ENCODE measurements at places on chromosomes 1 and 21.
A peak's percentile ranks its signal among the peaks of the same experiment; 100 is the strongest.

DNA sequence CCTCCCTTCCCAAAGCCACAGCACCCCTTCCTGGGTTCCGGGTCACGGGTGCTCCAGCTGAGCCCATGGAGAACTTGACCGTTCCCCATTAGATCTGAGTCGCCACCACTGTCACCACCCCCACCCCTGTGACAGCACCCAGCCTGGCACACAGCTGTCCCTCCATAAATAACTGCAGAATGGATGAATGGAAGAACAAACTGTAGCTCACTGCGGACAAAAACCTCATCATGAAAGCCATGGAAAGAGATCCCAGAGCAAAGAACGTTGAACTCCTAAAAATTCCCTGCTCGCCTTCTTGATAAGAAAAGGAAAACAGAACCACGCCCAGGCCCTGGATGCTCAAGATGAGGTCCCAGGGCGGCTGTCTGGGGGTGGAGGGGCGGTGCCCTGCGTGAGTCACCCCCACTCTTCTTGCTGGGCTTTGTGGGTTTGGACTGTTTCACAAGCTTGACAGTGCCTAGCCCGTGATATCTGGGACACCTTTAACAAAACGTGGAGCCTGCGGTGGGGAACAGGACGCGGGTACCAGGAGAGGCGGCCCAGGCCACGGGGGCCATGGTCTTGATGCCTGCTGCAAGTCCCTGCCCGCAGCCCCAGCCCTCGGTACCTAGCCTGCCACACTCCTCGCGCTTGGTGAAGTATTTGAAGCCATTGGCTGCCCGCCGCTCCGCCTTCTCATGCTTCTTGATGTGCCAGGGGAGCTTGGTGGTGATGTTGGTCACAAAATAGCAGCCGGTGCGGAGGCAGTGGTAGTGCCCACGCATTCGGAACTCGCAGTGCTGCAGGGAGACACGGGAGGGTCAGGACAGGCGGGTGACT, 151.9 kb downstream of the CASZ1 start:
- DNase-seq = no peak

- no peak for DNase-seq
Observed at GRCh38 chr1:186681121-186681520, 898 bp upstream of the PTGS2 start.

DNA sequence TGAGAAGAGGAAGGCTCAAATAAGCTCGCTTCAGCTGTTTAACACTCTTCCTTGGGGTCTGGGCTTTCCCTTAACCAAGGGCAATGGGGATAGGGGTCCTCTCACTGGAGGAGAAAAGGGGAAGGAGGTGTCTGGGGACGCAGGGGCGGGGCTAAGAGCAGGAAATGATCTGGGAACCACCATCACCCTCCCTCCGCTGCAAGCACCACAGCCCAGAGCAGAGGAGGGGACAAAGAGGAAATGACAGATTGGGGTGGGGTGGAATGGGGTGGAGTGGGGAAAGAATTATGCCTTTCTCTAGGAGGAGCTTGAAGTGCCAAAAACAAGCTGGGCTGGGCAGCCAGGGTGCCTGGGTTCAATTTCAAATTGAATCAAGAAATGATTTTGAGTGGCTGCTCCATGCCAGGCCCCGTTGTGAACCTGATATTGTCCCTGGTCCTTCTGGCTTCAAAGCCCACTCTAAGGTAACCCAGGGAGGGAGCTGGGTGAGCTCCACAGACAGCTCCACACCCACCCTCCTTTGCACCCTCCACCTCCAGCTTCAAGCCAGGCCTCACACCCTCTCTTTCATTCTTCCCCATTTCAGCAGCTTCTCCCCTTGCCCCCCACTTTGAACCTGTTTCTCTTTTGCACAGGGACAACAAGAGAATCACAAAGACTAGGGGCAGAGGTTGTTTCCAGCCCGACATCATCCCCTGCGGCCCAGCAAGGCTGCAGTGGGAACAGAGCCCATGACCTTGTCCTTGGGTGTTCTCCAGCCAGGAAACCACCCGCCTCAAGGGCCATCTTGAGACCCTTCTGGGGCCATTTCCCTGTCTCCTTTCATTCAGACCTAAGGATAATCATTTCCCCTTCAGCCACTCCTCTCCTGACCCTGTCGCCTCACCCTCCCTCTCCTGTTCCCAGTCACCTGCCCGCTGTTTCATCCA, 1.1 kb downstream of the ARHGAP30 start:
- no peak for DNase-seq

- DNase-seq = peak; percentile 70
Observed at GRCh38 chr1:226609836-226610455, 61.4 kb downstream of the STUM start.

- DNase-seq = no peak
Observed at GRCh38 chr1:151157067-151157531, 650 bp downstream of the TNFAIP8L2 start.

- DNase-seq = no peak
Observed at GRCh38 chr1:193538003-193538354, 351.6 kb upstream of the B3GALT2 start.

GRCh38 chr1:166119471-166119965, 47.3 kb downstream of the FAM78B start:
- DNase-seq = no peak

- no peak for DNase-seq
Observed at GRCh38 chr1:57839067-57839466, 415.2 kb upstream of the DAB1 start.

DNA sequence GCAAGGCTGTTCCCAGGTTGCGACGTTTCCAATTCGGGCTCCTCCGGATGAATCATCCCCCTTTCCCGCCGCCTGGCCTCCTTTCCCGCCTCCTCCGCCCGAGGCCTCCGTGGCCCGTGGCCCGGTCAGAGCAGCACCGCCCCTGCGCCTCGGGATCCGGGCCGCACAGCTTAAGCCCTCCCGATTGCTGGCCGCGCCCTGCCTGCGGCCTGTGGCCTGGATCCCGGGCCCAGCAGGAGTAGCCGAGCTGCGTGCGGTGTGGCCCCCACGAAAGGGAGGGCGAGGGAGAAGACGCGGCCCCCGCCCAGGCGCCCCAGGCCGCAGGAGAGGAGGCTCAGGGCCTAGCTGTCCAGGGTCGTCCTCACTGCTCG, 1.0 kb downstream of the TMEM200B start:
- DNase-seq = no peak

- no peak for DNase-seq
Observed at GRCh38 chr1:15755646-15756040, 3.0 kb upstream of the FBLIM1 start.

DNA sequence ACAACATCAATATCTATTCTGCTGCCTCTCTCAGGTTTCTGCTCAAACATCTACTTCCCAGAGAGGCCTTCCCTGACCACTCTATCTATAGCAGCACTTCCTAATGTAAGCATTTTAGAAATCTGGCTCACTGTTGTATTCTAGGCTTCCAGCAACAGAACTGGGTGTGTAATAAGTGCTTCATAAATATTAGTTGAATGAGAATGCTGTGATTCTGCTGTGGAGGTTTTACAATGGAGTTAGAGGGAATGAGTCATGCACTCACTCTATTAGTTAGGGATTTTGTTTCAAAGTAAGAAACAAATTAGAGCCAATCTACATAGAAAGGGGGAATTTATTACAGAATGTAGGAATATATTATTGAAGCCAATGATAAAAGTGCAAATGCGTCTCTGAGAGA, 38.6 kb upstream of the SLC35F3 start:
- DNase-seq = no peak

DNA sequence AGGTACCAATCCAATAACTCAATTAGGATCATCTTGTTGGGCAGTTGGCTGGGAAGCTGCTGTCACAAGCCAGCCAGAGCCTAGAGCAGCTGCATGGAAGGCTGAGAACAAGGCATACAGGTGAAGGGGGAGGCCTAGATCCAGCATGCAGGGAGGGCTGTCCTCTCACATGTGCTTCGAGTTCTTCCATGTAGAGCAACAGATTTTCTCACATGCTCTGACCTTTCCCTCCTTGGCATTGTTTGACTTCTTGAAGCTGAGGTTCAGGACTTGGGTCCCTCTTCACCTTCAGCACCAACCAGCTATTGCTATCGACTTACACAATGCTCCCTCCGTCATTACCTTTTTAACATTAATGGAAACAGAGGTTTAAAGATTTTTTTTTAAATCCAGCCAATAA, 257.7 kb downstream of the ATG4C start:
- DNase-seq = no peak

- no peak for DNase-seq
Observed at GRCh38 chr1:2611621-2612437, 21.0 kb downstream of the MMEL1 start.

DNA sequence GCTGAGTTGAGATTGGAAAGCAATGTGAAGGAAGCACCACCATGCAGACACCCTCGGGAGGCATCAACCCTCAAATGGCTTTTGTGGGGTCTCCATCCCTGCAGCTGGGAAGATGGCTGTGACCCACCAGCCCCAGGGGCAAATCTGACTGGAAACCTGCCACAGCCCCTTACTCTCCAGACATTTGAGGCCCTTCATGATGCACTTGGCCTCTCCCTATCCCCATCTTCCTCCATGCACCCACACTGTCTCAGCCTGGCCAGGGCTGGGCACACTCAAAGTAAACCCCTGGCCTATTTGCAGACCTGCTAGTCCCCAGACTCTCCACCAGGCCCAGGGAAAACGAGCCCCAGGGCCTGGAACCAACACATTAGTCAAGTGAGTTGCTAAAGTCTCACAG, 205.2 kb downstream of the MATN1 start:
- no peak for DNase-seq

DNA sequence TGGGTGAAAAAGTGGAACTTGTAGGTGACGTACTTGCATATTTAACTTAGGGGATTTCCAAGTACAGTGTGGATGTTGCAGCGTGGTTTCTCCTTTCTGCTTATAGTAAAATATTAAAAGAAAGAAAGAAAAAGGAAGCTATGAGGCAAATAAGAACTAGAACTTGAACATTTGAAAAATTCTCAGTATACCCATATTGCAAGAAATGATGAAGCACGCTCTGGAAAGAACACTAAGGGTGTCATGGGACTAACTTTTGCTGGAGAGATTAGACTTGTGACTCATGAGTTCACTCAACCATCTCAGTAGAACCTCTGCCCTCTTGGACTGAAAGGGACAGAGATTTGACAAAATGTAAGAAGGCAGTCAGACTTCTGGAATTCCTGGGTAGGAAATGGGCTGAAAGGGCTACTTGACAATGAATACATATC, 704.5 kb upstream of the ADGRL4 start:
- DNase-seq = no peak

DNA sequence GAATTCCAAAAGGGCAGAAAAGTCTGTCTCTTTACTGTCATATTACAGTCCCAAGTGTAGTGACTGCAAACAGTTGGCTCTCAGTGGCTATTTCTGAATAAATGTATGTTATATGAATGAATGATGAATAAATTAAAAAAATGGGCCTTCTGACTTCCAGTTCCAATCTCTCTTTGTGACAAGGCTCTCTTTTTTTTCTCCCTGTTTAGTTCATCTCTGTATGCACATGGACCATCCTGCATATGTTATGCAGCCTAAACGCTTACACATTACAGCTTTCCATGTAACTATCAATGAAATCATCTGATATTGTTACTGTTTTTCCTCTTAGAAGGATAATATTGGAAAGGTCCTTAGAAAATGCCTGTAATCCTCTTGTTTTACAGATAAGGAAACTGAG, 363.0 kb downstream of the NUF2 start:
- DNase-seq = no peak

DNA sequence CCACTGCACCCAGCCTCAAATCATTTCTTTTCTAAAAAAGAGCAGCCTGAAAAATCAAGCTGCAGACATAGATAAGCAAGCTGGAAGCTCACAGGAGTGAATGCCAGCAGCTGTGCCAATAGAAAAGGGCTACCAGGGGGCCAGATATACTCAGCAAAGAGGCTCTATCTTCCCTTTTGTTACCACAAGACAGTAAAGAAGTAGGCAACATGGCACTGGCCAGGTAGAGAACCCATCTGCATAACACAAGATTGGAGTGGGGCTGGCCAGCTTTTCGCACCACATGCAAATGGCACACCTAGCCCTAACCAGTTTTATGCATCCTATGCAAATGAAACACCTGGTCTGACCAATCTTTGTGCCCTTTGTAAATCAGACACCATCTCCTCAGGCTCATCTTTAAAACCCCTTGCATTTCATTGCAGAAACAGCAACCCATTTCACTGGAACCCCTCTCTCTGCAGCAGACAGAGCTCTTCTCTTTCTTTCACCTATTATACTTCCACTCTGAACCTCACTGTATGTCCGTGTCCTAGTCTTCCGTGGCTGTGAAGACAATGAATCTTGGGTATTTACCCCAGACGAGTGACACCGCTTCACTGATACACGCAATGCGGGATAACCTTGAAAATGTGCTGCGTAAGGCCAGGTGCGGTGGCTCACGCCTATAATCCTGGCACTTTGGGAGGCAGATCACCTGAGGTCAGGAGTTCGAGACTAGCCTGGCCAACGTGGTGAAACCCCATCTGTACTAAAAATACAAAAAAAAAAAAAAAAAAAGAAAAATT, 15.1 kb downstream of the CASP9 start:
- DNase-seq = no peak

- DNase-seq = no peak
Observed at GRCh38 chr1:212622906-212623305, 14.3 kb downstream of the ATF3 start.

DNA sequence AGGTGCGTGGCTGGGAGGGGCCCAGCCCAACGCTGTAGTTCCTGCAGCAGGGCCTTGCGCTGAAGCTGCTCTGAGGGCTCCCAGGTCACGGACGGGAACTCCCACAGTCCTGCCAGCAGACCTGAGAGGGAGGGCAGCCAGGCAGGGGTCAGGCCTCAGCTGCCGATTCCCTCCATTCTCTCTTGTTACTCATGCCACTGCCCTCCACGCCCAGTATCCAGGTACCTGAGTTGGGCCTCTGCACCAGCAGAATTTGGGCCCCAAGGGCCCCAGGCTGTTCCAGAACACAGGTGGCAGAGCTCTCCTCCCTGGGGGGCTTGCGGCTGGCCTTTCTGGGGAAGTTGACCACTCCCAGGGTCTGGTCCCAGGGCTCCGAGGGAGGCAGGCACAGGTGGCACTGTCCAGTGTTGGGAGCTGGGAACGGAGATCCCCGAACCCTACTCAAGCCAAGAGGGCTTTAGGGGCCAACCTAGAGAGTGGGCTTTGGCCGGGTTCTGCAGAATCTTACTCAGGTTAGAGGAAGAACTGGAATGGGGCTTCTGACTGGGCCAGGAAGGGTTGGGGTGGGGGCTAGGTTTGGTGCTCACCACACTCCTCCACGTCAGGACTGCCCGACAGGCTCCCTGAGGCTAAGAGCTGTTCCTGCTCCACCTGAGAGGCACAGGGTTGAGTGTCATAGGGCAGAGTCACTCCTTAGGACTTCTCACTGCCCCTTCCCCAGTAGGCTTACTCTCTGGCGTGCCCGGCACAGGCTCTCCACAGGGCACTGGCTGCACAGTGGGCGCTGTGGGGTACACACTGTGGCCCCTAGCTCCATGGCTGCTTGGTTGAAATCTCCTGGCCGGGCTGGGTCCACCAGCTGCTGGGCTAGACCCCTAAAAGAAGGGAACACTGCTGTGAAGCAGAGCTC, 5.0 kb downstream of the HPDL start:
- no peak for DNase-seq

DNA sequence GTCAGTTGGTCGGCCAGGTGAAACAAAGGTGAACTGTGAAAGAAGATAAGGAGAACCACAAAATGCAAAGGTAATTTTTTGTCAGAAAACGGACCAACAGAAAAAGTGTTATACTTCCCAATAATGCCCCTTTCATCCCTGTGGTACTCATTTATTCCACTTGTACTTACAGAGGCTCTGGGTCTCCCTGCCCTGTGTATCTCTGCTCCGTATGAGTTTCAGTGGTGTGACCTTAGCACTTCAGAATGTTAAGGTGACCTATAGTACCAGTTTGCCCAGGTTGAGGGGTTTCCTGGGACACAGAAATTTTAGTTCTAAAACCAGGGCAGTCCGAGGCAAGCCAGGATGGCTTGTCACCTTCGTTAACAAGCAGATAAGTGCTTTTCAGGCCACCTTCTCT, 254.8 kb downstream of the OLFM3 start:
- no peak for DNase-seq

- peak; percentile 65 for DNase-seq
Observed at GRCh38 chr1:236809148-236809547, 14.1 kb downstream of the MTR start.

All from NCI-H2171 (cell line).